ENCODE measurements at places on chromosomes 1 and 21.
A peak's percentile ranks its signal among the peaks of the same experiment; 100 is the strongest.

DNA sequence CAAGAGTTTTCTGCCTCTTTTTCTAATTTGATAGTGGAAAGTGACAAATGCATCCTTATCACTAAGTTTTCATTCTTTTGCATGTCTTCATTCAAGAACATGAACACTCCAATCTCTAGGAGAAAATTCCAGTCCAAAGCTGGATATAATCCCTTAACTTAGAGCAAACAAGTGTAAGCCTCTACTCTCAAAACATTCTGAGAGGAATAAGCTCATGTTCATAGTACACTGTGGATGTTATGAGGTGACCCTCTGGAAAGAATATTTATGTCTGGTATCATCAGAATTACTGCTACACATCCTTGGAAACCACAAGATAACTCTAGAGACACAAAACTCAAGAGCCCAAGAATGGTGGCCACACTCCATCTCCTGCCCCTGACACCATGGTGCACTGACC lies 15.1 kb downstream of the SIPA1L2 start:
- no peak for DNase-seq

- DNase-seq: no peak
These were observed 17.8 kb downstream of the F5 start for GRCh38 chr1:169568497-169568896.

- DNase-seq: peak; percentile 19
These were observed 433 bp downstream of the TMEM200B start for GRCh38 chr1:29123053-29123886.

GRCh38 chr1:225710804-225711203 lies 57.9 kb upstream of the ENAH start:
- DNase-seq: no peak

DNA sequence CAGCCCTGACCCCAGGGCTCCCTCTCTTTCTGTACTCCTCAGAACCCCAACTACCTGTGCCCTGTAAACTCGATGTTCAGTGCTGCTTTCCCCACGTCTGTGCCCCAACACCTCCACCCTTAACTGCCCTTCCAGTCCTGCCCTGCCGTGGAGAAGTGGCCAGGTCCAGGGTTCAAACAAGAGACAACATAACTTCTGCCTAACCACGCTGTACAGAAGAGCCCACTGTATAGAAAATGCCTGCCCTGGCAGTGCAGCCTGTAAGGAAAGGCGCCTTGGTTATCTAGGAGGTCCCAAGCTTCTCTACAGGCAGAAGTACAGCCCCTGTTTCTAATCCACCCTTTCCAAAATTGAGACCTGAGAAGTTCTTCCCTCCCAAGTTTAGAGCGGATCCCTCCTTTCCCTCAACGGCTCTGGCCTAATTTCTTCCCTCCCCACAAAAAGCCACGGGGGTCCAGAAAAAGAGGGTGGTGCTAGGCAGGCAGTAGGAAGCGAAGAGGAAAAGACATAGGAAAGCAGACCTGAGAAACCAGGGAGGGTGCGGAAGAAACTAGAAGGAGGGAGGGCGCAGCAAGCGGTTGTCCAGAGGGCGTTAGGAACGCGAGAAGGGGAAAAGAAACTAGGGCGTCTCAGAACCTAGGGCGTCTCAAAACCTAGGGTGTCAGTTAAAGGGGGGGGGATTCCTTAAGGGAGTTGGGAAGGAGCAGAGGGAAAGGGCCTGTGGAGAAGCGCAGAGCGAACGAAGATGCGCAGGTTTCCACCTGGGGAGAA lies 3.2 kb downstream of the DMRTA2 start:
- DNase-seq: no peak

DNA sequence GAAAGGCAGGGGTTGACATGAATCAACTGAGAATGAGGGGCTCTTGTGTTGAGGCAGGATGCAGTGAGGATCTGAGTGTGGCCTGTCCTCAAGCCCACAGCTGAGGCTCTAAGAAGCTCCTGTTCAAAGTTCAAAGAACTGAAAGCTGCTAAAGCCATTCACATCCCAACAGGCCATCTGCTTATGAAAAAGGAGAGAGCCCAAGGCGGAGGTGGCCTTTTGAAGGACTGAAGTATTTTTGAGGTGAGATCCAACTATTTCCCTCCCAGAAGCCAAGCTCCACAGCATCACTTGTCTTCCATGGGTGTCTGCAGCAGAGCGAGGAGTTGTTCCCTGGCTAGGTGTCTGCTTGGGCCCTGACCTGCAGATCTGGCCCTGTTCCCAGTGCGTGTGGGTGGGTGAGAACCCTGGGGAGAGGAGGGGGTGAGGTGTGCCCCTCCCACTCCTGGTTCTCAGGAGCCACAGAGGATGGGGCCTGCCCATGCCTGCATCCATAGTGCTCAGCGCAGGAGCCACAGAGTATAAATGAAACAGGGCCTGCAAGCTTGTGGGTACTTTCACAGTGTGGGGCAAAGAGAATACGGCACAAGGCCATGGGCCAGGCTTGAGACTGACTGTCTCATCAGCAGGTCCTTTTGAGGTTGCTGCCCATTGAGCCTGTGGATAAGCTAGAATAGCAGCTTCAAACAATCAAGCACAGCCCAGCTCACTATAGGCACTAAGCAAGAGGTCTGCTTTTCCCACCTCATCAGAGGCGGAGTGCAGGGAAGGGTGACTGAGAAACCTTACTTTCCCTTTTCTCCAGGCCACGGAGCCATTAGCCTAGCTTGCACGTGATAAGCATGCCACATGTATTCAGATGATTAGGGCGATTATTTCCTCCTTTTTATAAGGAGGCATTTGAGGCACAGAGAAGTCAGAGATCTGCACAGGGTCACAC lies 15.7 kb downstream of the REG4 start:
- DNase-seq: no peak

DNA sequence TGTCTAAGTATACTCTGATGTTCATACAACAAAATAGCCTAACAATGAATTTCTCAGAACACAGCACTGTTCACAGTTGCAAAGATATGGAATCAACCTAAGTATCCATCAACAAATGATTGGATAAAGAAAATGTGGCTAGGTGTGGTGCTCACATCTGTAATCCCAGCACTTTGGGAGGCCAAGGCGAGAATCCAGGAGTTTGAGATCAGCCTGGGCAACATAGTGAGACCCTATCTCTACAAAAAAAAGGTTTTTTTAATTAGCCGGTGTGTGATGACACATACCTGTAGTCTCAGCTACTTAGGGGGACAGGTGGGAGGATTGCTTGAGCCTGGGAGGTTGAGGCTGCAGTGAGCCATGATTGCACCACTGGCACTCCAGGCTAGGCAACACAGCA lies 10.7 kb downstream of the IFNAR2 start:
- no peak for DNase-seq

GRCh38 chr1:183466781-183467180 lies 5.5 kb upstream of the SMG7 start:
- DNase-seq: no peak

- DNase-seq: no peak
These were observed 143.6 kb upstream of the RAB4A start for GRCh38 chr1:229127301-229127700.

- no peak for DNase-seq
These were observed 34.9 kb upstream of the TSNAX start for GRCh38 chr1:231493421-231494185.

DNA sequence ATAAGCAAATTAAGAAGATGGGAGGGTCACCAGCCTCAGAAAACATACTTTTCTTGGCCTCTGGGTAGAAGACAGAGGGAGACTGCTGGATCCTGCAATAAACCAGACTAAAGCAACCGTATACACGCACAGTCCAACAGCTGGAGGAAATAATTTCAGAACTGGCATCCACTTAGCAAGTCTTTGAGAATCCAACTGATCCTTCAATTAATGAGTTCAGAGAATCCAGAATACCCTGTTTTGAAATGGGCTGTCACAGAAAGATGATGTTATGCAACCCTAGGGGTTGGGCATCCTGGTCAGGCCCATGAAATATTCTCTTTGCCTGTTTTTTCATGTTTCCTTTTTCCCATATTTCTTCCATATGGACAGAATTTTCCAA lies 134.0 kb upstream of the MAGI3 start:
- DNase-seq: peak; percentile 33

- DNase-seq: no peak
These were observed 3.0 kb downstream of the NMNAT1 start for GRCh38 chr1:9946315-9946714.

- DNase-seq: peak; percentile 28
These were observed 2.1 kb upstream of the GRHL3 start for GRCh38 chr1:24317081-24317480.

- DNase-seq: no peak
These were observed 69.3 kb downstream of the FOXD2 start for GRCh38 chr1:47507144-47507543.

- no peak for DNase-seq
These were observed 74.6 kb upstream of the GADD45A start for GRCh38 chr1:67610450-67610849.

GRCh38 chr1:168732736-168733135 lies 3.7 kb upstream of the DPT start:
- DNase-seq: no peak

DNA sequence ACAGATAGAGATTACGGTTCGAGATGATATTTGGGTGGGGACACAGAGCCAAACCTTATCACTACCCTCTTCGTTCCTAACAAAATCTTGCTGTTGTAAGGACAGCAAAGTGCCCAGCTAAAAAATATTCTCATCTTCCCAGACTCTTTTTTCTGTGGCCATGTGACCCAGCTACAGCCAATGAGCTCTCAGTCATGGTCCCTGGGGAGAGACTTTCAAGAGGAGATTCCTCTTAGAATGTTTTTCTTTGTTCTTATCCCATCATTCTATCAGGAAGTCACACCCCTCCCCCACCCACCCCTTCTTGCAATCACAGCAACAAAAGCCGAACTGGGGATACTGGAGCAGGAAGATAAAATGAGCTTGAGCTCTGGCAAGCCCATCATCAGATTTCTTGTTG lies 247.1 kb downstream of the CHRM3 start:
- no peak for DNase-seq

DNA sequence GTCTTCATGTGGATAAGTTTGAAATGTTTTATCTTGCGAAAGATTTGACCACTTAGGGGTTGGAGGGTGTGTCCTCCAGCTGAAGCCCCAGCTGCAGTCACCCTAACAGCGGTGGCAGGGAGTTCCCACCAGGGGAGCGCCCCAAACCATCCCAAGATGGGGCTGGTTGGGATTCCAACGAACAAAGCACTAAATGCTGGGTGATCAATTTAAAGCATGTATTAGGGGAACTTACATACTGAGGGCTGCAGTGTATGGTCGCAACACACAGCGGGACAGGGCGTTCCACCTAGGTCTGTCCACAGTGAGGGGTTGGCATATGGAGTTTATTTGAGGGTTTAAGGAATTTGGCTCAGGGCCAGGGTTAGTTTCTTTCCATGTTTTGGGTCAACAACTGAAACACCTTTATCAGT lies 26.3 kb downstream of the SLC37A1 start:
- no peak for DNase-seq

DNA sequence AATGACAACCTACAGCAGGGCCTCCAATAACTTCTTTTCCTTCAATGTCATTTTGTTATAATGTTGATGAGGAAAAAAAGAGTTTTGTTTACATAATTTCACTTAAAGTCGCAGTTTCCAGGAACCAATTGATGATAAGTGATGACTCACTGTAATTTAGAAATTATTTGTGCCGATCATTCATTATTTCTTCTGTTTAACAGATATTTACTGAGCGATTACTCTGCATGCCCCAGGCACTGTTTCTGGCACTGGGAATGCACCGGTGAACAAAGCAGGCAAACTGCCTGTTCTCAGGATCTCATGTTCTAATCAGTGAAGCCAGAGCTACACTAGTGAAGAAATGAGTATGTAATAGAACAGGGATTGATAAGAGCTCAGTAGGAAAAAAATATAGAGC lies 403.4 kb downstream of the NTNG1 start:
- no peak for DNase-seq

GRCh38 chr1:175413367-175413766 lies 220.8 kb upstream of the KIAA0040 start:
- no peak for DNase-seq

DNA sequence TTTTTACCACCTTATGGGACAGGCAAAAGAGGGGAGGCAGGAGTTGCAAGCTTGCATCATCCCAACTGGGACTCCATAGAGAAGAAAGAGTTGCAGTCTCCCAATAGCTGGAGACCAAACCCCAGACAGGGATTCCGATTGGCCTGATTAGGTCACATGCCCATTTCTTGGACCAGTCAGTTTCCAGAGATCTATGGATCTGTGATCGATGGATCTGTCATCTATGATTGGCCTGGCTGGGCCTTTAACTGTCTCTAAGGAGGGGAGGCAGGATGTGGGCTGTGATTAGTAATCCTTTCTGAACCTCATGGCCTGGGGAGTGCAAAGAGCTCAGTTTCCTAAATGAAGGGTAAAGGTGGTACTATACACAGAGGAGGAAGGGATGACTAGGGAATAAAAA lies 252.1 kb downstream of the MATN1 start:
- no peak for DNase-seq

DNA sequence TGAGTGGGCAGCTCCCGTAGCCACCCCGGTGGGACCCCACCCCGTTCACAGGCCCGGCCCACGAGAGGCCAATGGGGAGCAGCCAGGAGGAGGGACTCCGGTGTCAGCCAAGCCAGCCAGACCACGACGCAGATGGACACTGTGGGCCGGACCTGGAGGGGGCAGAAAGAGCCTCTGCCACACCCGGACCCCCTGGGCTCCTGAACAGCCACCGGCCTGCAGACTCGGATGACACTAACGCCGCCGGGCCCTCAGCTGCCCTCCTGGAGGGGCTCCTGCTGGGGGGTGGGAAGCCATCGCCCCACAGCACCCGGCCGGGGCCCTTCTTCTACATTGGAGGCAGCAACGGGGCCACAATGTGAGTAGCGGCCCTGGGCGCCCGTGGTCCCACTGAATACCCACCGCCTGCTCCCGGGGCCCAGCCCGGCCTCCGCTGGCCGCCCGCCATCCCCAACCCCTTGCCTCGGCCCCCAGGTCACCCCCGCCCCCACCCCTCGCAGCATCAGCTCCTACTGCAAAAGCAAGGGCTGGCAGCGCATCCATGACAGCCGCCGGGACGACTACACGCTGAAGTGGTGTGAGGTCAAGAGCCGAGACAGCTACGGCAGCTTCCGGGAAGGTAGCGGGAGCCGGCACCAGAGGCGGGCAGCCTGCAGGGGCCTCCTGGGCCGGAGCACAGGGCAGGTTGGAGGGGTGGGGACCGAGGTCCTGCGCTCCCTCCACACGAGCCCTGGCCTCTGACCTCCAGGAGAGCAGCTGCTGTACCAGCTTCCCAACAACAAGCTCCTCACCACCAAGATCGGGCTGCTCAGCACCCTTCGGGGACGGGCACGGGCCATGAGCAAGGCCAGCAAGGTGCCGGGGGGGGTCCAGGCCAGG lies 6.5 kb downstream of the TTLL10 start:
- no peak for DNase-seq

- no peak for DNase-seq
These were observed 56.7 kb downstream of the ARHGAP29 start for GRCh38 chr1:94180650-94181049.

DNA sequence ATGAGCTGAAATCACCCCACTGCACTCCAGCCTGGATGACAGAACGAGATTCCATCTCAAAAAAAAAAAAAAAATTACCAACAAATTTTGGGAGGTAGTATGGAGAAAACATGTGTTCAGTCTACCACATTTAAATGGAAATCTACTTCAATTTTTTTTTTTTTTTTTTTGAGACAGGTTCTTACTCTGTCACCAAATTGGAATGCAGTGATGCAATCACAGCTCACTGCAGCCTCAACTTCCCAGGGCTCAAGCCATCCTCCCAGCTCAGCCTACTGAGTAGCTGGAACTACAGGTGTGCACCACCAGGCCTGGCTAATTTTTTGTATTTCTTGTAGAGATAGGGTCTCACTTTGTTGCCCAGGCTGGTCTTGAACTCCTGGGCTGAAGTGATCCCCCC lies 82.1 kb downstream of the GFI1 start:
- no peak for DNase-seq

GRCh38 chr1:240619906-240620621 lies 8.1 kb upstream of the GREM2 start:
- DNase-seq: peak; percentile 98
